Foreskin keratinocyte (primary cell): ENCODE measurements at places on chromosomes 2 and 18. TPM values are rescaled to one million over a fixed set of nuclear protein-coding genes. Genes with fewer than 3 reads are reported as not detected.

- no peak for DNase-seq
Observed at GRCh38 chr18:76484749-76485387, 10.2 kb downstream of the ZNF516 start.

GRCh38 chr2:88321449-88322248 lies 130.8 kb downstream of the FOXI3 start:
- no peak for DNase-seq

DNA sequence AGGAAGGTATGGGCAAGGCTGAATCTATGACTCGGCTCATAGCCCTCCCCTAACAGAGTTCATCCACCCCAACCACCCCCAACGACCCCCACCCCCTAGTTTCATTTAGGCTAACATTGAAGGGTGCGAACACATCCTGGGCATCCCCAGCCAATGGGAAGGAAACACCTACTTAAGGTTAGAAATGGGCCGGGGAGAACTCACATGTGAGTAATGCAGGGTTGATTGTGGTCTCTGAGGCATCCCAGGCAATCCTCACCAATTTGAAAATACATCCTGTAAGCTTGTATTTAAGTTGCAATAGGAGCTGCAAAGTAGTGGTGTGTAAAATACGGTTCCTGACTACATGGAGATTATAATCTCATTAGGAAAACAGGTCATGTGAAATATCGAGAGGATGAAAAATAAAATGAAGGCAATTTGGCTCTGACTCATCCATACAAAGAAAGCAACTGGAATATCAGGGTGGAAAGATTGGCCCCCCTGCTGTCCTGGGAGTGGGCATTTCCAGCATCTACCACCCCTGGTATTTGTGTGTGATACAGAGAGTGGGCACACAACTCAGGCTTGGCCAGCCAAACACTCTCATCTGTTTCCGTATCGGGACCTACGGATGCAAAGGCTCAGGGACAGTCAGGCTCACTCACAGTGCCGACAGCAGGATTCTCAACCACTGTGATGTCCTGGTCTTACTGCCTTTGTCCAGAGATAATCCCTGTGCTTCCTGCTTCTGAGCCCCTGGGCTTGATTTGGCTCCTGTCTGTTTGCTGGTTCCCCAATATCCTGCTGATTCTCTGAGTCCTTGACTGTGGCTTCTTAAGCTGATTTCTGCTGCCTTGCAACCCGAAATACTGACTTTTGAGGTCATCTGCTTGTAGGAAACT lies 90.0 kb upstream of the NCKAP5 start:
- no peak for DNase-seq

GRCh38 chr2:109197491-109198418 lies 68.8 kb downstream of the SH3RF3 start:
- DNase-seq, result no peak

- DNase-seq, result no peak
Observed at GRCh38 chr2:21792571-21792970, 668.8 kb downstream of the TDRD15 start.

GRCh38 chr2:179022685-179023084 lies 27.3 kb downstream of the CCDC141 start:
- no peak for DNase-seq

DNA sequence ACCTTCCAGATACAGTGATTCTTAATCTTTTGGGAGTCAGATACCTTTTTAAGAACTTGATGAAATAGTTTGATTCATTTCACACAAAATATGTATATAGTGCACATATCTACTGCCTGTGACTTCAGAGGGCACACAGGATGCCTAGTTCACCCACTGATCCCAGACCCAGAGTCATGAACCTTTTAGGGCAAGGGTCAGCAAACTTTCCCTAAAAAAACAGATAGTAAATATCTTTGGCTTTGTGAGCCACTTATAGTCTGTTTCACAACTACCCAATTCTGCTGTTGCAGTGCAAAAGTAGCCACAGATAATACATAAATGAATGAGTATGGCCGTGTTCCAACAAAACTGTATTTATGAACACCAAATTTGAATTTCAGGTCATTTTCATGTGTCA lies 124.9 kb downstream of the ANKRD44 start:
- no peak for DNase-seq

- DNase-seq, result no peak
Observed at GRCh38 chr18:59691996-59692395, 5.2 kb downstream of the CCBE1 start.

GRCh38 chr2:124250433-124250832 lies 225.3 kb downstream of the CNTNAP5 start:
- no peak for DNase-seq

- DNase-seq, result peak; percentile 80
Observed at GRCh38 chr2:86417961-86418360, 23.2 kb upstream of the KDM3A start.

DNA sequence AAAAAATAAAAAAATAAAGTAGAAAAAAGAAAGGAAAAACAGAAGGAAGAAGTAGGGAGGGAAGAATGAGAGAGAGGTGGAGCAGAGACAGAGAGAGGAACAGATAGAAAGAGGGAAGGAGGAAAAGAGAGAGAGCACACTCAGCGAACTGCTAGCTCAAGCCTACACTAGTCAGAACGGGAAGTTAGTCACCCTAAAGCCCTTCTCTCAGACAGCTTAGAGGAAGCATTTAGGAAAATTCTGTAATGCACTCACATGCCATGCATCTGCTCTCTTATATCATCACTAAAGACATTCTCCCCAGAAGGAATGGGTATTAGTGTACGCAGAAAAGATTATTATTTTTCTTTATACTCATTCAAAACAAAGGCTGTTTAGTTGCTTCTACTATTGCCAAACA lies 68.1 kb upstream of the SULT1C3 start:
- DNase-seq, result peak; percentile 47

DNA sequence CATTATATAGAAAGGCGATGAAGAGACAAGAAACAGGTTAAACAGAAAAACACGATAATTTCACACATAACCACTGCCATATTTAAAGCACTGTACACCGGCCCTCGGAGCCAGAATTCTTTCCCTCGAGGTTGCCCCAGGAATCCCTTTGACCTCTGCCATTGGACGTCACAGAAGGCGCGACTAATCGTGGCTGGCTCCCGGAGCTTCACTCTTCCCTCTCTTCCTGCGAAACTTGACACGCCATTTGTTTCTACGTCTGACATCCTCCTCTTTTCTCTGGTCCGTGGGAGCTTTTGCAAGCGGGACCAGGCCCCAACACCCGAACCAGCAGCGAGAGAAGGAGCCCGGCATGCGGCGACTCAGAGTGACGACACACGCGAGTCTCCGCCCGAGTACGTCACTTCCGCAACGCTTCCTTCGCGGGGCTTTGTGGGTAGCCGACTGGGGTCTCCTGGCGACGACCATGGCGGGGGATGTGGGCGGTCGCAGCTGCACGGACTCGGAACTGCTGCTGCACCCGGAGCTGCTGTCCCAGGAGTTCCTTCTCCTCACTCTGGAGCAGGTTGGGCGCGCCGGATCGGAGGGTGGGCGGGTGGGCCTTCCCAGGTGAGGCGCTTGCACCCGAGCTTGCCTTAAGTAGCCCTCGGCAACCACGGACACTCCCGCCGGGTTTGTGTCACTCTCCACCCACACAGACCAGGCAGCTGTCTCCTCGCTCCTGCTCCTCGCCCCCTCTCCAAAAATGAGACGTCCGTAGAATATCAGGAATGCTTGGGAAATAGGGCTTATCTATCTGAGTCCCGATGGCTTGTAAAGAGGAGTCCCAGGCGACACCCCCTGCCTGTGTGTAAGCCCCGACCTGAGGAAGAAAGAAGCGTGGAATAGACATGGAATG lies at the start of gene C2orf49:
TSS of gene C2orf49 (plus strand) at position 419 of the 898 bp plus-strand sequence. CDS start at position 467, 48 bp downstream.
- DNase-seq, result peak; percentile 71

DNA sequence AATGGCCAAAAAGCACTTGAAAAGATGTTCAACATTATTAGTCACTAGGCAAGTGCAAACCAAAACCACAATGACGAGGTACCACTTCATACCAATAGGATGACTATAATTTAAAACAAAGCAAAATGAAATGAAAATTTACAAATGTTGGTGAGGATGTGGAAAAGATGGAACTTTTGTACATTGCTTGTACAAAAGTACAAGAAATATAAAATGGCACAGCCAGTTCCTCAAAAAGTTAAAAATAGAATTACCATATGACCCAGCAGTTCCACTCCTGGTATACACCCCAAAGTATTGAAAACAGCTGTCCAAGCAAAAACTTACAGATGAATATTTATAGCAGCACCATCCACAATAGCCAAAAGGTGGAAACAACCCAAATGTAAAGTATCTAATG lies 107.8 kb upstream of the XPO1 start:
- peak; percentile 69 for DNase-seq

DNA sequence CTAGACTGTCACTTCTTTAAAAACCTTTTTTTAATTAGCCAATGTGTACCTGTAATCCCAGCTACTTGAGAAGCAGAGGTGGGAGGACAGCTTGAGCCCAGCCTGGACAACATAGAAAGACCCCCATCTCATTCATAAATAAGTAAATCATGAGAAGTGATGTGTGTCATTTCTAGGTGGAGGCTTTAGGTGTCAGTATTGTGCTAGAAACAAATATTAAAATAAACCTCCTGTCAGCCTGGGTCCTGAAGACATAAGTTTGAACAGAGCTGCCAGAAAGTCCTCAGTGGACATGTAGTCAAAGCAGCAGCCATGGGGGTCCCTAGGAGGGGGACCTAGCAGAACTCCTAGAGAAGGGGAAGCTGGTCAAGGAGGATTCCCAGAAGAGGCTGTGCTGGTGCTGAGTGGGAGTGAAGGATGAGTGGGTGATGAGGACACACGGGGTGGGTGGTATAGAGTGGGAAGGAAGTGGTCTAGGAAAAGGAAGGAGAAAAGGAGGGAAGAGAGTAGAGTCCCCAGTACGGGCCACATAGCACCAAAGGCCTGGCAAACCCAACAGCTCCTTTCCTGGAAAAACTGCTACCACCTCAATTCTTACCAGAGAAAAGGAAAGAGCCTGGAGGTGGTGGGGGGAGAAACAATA lies 316.6 kb upstream of the NCKAP5 start:
- peak; percentile 13 for DNase-seq

DNA sequence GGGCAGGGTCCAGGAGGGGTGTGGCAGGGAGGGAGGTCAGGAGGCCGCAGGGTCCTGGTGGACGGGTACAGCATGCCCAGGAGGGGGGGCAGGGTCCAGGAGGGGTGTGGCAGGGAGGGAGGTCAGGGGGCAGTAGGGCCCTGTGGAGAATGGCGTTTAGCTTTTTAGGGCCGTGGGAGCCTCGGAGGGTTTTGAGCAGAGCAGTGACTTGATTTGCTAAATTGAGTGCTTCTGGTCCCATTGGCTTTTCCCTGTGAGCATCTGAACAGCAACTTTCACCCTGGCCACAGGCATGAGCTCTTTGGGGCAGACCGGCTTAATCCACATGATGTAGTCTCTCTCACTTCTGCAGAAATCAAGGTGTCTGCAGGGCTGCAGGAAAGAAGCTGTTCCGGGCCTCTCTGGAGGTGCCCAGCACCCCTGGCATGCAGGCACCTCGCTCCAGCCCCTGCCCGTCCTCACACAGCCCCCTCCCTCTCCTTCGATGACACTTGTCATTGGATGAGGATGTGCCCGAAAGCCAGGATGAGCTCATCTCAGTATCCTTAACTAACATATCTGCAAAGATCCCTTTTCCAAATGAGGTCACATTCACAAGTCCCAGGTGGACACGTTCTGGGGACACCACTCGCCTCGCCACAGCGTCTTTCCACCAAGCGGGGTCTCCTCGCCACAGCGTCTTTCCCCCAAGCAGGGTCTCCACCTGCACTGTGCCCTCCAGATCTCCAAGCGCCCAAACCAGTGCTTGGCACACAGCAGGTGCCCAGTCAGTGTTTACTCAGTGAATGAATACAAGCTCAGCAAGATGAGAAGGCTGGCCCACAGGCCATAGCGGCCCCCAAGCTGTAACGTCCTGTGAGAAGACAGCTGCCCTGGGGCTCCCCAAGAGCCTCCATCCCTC lies 94.0 kb downstream of the NDUFA10 start:
- DNase-seq, result no peak

DNA sequence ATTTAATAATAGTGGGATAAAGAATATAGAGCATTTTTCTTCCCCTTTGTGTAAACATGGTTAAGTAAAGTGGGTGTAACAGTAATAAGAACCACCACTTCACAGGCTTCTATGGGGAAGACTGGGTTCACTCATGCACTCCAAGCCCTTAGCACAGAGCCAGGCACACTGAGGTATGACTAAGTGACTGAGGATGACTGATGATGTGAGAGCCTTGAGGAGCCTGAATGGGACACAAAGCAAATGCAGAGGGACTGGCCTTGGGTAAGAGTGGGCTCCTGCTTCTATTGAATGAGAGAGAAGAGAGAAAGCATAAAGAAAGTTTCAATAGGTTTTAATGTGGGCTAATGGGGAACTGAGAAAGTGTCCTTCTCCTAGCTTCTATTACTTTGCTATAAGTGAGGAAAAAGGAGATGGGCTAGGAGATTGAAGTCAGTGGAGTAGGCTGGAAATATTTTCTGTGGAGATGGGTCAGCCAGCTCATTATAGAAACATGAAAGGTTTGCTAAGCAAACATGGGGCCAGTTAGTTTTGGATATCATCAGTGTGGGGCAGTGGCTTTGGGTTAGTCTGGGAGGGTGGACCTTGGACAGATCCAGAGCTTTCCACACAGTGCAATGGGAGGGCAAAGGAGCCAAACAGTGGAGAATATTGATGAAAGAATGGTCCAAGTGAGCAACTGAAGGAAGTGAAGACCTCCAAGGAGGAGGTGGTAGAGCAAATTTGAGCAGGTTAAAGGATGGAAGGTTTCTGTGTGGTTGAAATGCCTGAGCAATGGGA lies 20.6 kb downstream of the IL1F10 start:
- DNase-seq, result no peak

DNA sequence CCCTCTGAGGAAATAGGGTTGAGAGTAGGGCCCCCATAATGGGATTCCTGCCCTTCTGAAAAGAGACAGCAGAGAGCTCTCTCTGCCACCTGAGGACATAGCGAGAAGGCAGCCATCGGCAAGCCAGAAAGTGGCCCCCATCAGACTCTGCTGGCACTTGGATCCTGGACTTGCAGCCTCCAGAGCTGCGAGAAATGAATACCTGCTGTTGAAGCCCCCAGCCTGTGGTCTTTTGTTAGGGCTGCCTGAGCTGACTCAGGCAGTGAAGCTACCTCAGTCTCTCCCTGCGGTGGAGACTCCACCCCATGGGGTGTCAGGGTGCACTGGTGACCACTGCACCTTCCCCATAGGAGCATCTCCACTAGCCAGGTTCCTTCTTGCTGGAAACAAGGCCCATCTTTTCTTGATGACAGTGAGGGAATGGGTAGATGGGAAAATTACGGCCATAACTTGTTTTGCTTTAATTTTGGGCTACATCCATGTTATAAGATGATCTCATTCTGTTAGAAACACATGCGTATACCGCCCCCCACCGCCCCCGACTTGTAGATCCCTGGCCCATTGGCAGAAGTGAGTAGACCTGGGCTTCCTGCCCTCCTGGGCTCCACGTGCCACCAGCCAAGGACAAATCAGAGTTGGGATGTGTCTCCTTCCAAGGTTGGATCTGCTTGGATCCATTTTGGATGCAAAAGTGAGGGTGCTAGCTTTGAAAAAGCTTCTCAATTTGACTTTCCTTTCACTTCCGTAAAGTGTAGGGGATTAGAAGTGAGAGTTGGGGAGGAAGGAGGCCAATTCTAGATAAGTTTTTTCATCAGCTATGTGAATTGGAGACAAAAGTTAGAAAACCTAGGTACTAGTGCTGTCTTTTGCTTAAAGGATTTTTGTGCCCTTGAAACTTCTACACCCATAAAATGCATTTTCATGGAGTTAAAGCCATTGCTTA lies 42.9 kb downstream of the NCK2 start:
- DNase-seq, result no peak

The HOXD10 gene
- total RNA-seq, result not detected in 2 replicates

The NT5C1B gene
- total RNA-seq, result not detected in 2 replicates

The MOCOS gene
- 1.6 and 5.0 TPM in 2 replicates for total RNA-seq

The FOXD4L1 gene
- total RNA-seq, result 0.03 and 0.11 TPM in 2 replicates

The SULT1C4 gene
- total RNA-seq, result not detected in 2 replicates

The TRAF3IP1 gene
- total RNA-seq, result 9.2 and 11.2 TPM in 2 replicates

The HRH4 gene
- 0.04 TPM in 1 of 2 replicates, not detected in the other for total RNA-seq

The IL1A gene
- total RNA-seq, result 263 and 311 TPM in 2 replicates

The PLA2R1 gene
- total RNA-seq, result 9.9 and 10.8 TPM in 2 replicates

The ST8SIA5 gene
- total RNA-seq, result not detected in 2 replicates
